ENCODE measurements at places on chromosomes 6 and 20.

DNA sequence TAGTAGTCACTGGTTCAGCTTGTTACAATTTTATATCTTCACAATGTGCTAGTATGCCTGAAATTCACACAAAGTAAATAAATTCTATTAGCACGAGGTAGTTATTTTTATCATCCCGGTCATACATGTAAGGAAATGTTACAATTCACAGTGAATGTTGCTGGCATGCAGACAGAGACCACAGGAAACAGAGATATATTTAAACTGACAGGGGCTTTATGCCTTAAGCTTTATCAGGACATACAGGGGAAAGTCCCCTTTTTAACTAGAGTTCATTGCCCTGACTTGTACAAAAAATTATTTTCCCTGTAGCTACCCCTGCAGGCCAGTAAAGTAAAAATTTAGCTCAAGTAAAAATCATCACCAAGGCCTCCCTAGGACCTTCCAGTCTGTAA is 712.0 kb upstream of the NRSN1 start:
- peak; percentile 56 for DNase-seq

- DNase-seq: peak; percentile 78
Observed at GRCh38 chr20:56431471-56431870, 19.4 kb downstream of the CASS4 start.

DNA sequence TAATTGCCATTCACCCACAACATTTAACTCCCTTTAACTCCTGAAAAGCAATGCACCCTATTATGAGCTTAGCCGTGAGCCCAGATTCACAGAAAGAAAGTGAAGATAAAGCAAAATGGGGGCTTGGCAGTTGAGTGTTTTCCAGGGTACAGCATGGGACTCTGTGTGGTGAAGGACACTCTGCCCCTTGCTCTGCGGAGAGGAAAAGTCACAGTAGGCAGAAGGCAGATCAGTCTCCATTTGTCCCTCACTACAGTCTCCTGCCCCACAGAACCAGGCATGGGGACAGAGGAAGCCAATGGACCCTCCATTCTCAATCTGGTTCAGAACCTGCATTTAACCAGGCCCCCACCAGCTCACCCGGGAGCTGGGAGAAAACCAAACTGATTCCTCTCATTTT is 30.8 kb upstream of the SH3BGRL2 start:
- DNase-seq: no peak

GRCh38 chr6:159790956-159791598 is 810 bp downstream of the MRPL18 start:
- no peak for DNase-seq

- no peak for DNase-seq
Observed at GRCh38 chr6:159494586-159494972, 198.5 kb downstream of the SOD2 start.

- DNase-seq: no peak
Observed at GRCh38 chr6:163637524-163637923, 223.0 kb downstream of the QKI start.
